Activated naive CD4-positive, alpha-beta T cell treated with anti-CD3 and anti-CD28 coated beads for 36 hours (primary cell): ENCODE measurements at places on chromosomes 1 and 21. TPM values are rescaled to one million over a fixed set of nuclear protein-coding genes. Genes with fewer than 3 reads are reported as not detected.

The NFASC gene
- 0.10 TPM for total RNA-seq

The MMEL1 gene
- total RNA-seq: 1.2 TPM

The PKP1 gene
- not detected for total RNA-seq

The TFF2 gene
- not detected for total RNA-seq

The OR6N1 gene
- not detected for total RNA-seq

The FAM72B gene
- 52.3 TPM for total RNA-seq

The CYYR1 gene
- not detected for total RNA-seq

The BMP8A gene
- not detected for total RNA-seq

The DYNLT4 gene
- 0.62 TPM for total RNA-seq

The NEGR1 gene
- not detected for total RNA-seq

The LRRC7 gene
- total RNA-seq: not detected

The EDEM3 gene
- total RNA-seq: 9.9 TPM

The AK5 gene
- 7.0 TPM for total RNA-seq

The RXRG gene
- total RNA-seq: not detected

The HTR1D gene
- not detected for total RNA-seq

The SPRR5 gene
- not detected for total RNA-seq

The MYBPH gene
- total RNA-seq: not detected

The FAM177B gene
- total RNA-seq: not detected

The FAM151A gene
- total RNA-seq: not detected

The ALPL gene
- total RNA-seq: not detected

The SAMD13 gene
- total RNA-seq: 0.36 TPM

The AVPR1B gene
- not detected for total RNA-seq

The GBP6 gene
- not detected for total RNA-seq

The USH2A gene
- not detected for total RNA-seq

The CXADR gene
- total RNA-seq: 0.27 TPM

The ANGPTL1 gene
- total RNA-seq: not detected

The DRAM2 gene
- total RNA-seq: 27.7 TPM

The KANK4 gene
- total RNA-seq: not detected

The PAPPA2 gene
- total RNA-seq: 0.19 TPM

The HSD3B2 gene
- total RNA-seq: not detected

The LCE7A gene
- not detected for total RNA-seq

The LIPI gene
- total RNA-seq: not detected

The ANP32E gene
- 202 TPM for total RNA-seq

The GBP3 gene
- 1.4 TPM for total RNA-seq

The COL24A1 gene
- not detected for total RNA-seq

The ZSWIM5 gene
- total RNA-seq: 0.26 TPM

The ADORA1 gene
- not detected for total RNA-seq
